ENCODE measurements at places on chromosomes 3 and 15. TPM values are rescaled to one million over a fixed set of nuclear protein-coding genes. Genes with fewer than 3 reads are reported as not detected.

GRCh38 chr3:37956723-37957538, 33.7 kb upstream of the VILL start:
- peaks cover 10% of the 10 kb centered on the region for H3K4me1 ChIP-seq
- no peak for DNase-seq
- H3K27me3 ChIP-seq, result no peaks in the 10 kb centered on the region
- 0 out of 2 replicates have a peak overlapping the region, but pooled peaks have one; percentile 38 for H3K27ac ChIP-seq
- no peak overlapping the region for H3K4me3 ChIP-seq

DNA sequence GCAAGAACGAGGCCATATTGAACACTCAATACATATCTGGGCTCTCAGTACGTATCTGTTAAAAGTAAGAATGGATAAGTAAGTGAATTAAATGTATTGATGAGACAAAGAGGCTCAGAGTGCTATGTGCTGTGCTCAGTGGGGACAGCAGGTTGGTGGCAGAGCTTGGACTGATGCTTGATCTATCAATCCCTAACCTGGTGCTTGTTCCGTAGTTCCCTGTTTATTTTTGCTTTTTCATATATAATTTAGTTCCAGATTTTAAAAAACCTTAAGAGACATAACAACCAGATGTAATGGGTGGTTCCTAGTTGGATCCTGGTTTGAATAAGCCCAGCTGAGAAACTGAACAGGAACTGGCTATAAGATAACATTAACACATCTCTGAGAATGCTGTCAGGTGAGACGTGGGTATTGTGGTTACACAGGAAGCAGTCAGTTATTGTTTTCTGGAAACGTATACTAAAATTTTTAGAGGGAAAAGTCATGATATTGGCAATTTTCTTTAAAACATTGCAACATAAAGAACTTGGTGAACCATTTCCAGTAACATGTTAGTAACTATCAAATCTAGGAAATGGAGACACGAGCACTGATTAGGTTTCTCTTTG, 120.5 kb downstream of the FOXB1 start:
- H3K27ac ChIP-seq, result no peak overlapping the region
- H3K36me3 ChIP-seq, result no peaks in the 10 kb centered on the region
- H3K4me3 ChIP-seq, result no peak overlapping the region
- peaks cover 17% of the 10 kb centered on the region for H3K4me1 ChIP-seq
- no peak for DNase-seq
- no peaks in the 10 kb centered on the region for H3K27me3 ChIP-seq

- no peak overlapping the region for H3K27ac ChIP-seq
- no peaks in the 10 kb centered on the region for H3K27me3 ChIP-seq
- H3K4me3 ChIP-seq, result no peak overlapping the region
- no peaks in the 10 kb centered on the region for H3K4me1 ChIP-seq
Measured at GRCh38 chr3:66023229-66023628, 15.5 kb downstream of the MAGI1 start.

- H3K4me1 ChIP-seq, result no peaks in the 10 kb centered on the region
- H3K4me3 ChIP-seq, result no peak overlapping the region
- no peak overlapping the region for H3K27ac ChIP-seq
Measured at GRCh38 chr15:83914906-83915305, 261.0 kb downstream of the ADAMTSL3 start.

DNA sequence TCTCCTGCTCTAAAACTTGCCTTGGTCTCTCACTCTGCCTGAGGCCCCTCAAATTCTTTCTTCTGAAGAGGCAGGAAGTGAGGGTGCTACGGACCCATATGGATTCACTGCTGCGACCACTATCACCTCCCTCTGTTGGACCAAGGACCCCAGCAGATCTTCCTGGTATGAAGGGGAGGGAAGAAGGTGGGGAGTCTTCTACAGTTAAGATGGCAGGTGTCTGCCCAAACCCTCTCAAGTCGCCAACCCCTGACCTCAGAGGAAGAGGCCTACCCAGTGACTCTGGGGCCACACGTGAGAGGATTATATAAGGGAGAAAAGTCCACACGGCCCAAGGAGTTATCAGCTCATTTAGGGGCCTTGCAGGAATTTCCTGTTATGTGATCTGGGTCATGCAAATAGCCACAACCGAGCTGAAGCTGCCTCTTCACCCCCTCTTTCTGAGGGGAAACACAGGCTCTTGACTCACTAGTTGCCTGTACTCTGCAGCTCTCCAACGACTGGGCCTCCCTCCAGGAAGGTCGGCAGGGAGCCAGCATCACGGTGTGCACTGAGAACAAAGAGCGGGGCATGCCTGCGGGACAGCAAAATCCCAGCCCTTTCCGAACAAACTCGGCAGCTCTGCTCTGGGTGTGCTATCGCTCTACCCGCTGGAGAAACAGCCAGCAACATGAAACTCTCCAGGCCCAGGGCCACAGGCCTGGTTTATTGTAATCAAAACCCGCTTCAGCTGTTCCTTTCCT, 116.0 kb downstream of the XXYLT1 start:
- H3K27me3 ChIP-seq, result no peaks in the 10 kb centered on the region
- H3K27ac ChIP-seq, result 0 out of 2 replicates have a peak overlapping the region, but pooled peaks have one; percentile 47
- DNase-seq, result no peak
- H3K36me3 ChIP-seq, result no peaks in the 10 kb centered on the region
- no peak overlapping the region for H3K4me3 ChIP-seq
- peaks cover 23% of the 10 kb centered on the region for H3K4me1 ChIP-seq

GRCh38 chr3:105821433-105821832, 47.4 kb downstream of the CBLB start:
- H3K4me3 ChIP-seq, result no peak overlapping the region
- H3K27me3 ChIP-seq, result no peaks in the 10 kb centered on the region
- H3K4me1 ChIP-seq, result no peaks in the 10 kb centered on the region
- H3K36me3 ChIP-seq, result peaks cover 4% of the 10 kb centered on the region
- DNase-seq, result no peak
- H3K27ac ChIP-seq, result no peak overlapping the region

DNA sequence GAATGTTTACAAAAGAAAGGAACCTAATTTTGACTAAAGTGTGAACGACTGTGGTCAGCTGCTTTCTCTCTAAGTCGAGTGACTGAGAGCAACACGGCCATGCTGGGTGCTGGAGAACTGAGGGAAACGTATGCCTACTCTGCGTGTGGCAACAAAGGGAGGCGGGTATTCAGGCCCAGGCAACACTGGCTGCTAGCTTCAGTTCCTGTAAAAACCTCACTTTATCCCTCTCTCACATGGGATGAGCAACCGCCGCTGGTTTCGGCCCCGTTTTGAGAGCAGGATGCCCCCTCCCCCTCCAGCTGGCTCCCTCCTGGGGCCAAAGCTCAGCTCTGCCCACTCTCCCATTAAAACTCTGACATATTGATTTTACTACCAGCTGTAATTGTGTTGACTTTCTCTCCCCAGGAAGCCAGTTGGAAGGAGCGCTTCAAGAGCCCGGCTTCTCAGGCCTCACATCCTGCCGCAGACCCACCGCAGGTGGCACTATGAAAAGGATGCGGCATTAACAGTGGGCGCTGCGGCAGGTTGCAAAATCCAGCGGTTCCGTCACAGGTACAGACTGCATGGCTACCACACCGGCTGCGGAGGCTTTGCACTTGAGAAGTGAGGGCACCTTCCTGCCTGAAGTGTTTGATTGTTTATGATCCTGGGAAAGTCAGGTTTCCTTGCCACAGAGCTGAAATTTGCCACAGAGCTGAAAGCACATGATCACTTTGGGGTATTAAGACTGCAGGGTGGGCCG, 12.7 kb downstream of the PLXND1 start:
- H3K4me3 ChIP-seq, result no peak overlapping the region
- H3K27me3 ChIP-seq, result no peaks in the 10 kb centered on the region
- H3K27ac ChIP-seq, result no peak overlapping the region
- H3K36me3 ChIP-seq, result no peaks in the 10 kb centered on the region
- peak; percentile 55 for DNase-seq
- peaks cover 42% of the 10 kb centered on the region for H3K4me1 ChIP-seq

The PLAAT1 gene
- total RNA-seq, result 3.4 TPM

DNA sequence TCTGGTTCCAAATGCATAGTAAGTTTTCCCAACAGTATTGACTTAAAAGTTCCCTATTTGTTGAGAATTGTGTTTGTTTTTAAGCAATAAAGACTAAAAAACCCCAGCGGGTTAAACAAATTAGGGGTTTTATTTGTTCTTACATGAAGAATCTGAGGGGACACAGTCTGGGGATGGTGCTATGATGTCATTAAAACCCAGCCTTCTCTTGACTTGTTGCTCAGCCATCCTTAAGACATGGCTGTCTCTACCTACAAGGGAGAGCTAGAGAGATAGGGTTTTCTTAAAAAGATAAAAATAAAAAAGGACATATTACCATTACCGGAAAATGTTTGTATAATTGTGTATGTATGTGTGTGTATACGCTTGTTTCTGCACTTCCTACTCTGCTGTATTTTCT, 11.7 kb upstream of the ARL14 start:
- no peaks in the 10 kb centered on the region for H3K4me1 ChIP-seq
- H3K36me3 ChIP-seq, result no peaks in the 10 kb centered on the region
- DNase-seq, result no peak
- H3K27ac ChIP-seq, result no peak overlapping the region
- no peaks in the 10 kb centered on the region for H3K27me3 ChIP-seq
- H3K4me3 ChIP-seq, result no peak overlapping the region

DNA sequence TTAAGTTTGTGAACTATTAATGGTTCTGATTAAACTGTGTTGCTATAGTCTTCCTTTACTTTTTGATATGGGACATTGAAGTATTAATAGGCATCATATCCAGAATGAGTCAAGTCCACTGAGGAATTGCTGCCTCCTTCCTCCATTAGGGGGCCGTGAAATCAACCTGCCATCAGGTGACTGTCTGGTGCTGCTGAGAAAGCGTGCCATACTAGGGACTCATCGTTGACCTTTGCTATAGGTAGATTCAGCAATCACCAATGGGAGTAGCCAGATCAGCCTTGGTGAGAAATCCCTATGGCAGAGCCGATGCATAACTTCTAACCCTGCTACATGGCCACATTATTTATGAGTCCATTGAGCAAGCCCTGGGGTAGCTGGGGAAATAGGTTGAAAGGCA, 30.1 kb upstream of the SLC28A2 start:
- no peaks in the 10 kb centered on the region for H3K27me3 ChIP-seq
- H3K4me1 ChIP-seq, result no peaks in the 10 kb centered on the region
- DNase-seq, result no peak
- no peak overlapping the region for H3K27ac ChIP-seq
- H3K36me3 ChIP-seq, result no peaks in the 10 kb centered on the region

DNA sequence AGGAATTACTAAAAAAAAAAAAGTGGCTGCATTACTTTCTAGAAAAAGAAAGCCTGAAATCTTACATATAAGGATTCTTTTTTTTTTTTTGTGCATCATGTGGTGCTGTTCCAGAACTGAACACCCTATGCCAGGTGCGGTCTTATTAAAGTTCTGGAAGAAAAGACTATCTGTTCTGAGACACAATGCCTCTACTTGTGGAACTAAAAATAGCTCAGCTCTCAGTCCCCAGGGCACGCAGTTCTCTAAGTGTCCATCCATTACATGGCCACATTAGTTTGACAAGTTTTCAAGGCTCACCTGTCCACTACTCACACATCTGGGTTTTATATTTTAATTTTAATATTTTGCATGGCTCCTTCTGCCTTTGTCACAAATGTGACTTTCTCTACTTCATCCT, 126.6 kb upstream of the ADAMTS9 start:
- H3K36me3 ChIP-seq, result no peaks in the 10 kb centered on the region
- H3K4me3 ChIP-seq, result no peak overlapping the region
- no peak for DNase-seq
- H3K27me3 ChIP-seq, result no peaks in the 10 kb centered on the region

The HHLA2 gene
- total RNA-seq, result not detected

The EIF4G1 gene
- total RNA-seq, result 480 TPM

- no peaks in the 10 kb centered on the region for H3K27me3 ChIP-seq
- H3K4me3 ChIP-seq, result peak within 1 kb of the TSS; percentile 83
- H3K27ac ChIP-seq, result peak within 1 kb of the TSS; percentile 81
Measured at GRCh38 chr3:33717866-33718594, at the start of gene CLASP2. CLASP2 (minus strand) TSS chr3:33718254; CDS start chr3:33718002, 252 bp downstream.

GRCh38 chr15:76286271-76286879, 24.9 kb downstream of the ETFA start:
- no peaks in the 10 kb centered on the region for H3K27me3 ChIP-seq
- H3K4me3 ChIP-seq, result no peak overlapping the region
- no peaks in the 10 kb centered on the region for H3K4me1 ChIP-seq
- no peak overlapping the region for H3K27ac ChIP-seq
- no peaks in the 10 kb centered on the region for H3K36me3 ChIP-seq

DNA sequence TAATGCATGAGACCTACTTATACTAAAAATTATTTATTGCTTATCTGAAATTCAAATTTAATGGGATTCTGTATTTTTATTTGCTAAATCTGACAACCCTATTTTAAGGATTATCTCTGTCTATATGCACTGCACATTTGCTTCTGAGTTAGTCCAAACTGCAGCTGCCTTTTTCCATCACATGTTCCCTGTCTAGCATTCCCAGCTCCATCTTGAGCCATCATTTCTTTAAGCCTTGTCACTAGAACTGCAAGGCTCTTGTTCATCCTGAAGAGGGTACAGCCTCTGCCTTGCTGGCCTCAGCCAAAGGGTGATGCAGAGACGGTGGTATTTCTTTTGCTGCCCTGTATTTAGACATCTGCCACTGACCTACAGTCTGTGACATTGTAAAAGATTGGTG, 125.8 kb upstream of the STT3B start:
- no peaks in the 10 kb centered on the region for H3K36me3 ChIP-seq
- H3K27ac ChIP-seq, result no peak overlapping the region
- H3K4me1 ChIP-seq, result 0 out of 2 replicates have a peak, but pooled peaks cover 2% of the 10 kb centered on the region

GRCh38 chr3:161927131-161927530, 430.5 kb downstream of the OTOL1 start:
- no peaks in the 10 kb centered on the region for H3K4me1 ChIP-seq
- no peak overlapping the region for H3K4me3 ChIP-seq
- DNase-seq, result no peak
- no peaks in the 10 kb centered on the region for H3K36me3 ChIP-seq
- no peak overlapping the region for H3K27ac ChIP-seq

The DPH3 gene
- total RNA-seq, result 40.1 TPM

DNA sequence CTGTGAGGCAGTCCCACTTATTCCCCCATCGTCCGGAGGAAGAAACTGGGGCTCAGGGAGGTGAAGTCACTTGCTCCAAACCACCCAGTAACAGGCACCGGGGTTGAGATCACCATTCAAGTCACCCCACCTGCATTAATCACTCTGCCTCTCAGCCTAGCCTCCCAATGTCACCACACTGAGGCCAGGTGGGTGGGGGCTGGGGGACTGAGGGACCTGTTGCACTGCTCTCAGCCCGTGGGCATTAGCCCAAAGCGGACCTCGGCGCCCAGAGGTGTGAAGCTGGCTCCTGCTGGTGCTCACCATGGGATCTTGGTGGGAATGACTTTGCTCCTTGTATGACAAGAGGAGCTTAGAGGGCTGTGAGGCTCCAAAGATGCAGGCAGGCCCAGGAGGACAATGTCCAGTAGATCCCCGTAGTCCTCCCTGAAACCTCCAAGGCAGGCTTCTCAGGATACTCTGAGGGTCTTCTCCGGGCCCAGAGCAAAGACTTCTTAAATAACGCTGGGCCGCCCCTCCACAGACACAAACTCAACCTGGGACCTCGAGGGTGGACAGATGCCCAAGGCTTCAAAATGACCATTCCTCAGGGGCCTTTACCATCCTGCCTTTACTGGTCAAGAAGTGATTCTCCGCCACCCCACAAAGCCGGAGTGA, 1.7 kb downstream of the NT5DC2 start:
- peak overlapping the region; percentile 67 for H3K4me3 ChIP-seq
- H3K4me1 ChIP-seq, result peaks cover 8% of the 10 kb centered on the region
- no peak for DNase-seq
- H3K27me3 ChIP-seq, result no peaks in the 10 kb centered on the region
- no peak overlapping the region for H3K27ac ChIP-seq
